ENCODE measurements at places on chromosomes 12 and 14.

- DNase-seq = no peak
Measured at GRCh38 chr14:45252366-45253069, 484 bp downstream of the MIS18BP1 start.

GRCh38 chr12:132121283-132121682, 22.8 kb downstream of the DDX51 start:
- no peak for DNase-seq

GRCh38 chr12:7361265-7361664, 57.4 kb downstream of the ACSM4 start:
- DNase-seq = no peak

DNA sequence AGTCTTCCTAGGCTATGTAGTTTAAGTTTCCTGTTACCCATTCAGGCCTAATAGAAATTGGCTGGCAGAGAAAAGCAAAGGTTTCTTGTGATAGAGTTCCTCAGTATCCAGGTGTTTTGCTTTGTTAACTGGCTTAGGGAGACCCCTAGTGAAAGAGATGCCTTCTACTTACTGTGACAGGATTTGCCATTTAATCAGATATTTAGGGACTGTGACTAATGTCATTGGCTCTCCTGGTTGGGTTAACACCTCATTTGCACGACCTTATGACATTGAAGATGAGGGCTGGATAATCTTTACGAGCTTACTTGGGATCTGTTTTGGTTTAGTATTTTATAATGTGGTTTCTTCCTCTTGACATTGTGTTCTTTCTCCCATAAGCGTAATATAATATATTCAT, 5.8 kb downstream of the MON2 start:
- DNase-seq = no peak

- DNase-seq = no peak
Measured at GRCh38 chr14:50357753-50358395, 38.8 kb downstream of the CDKL1 start.

- no peak for DNase-seq
Measured at GRCh38 chr12:75786070-75786469, 245.5 kb downstream of the PHLDA1 start.

GRCh38 chr12:15636060-15636890, 152.9 kb downstream of the EPS8 start:
- no peak for DNase-seq

- DNase-seq = no peak
Measured at GRCh38 chr14:68109132-68109900, 289.7 kb downstream of the RAD51B start.

DNA sequence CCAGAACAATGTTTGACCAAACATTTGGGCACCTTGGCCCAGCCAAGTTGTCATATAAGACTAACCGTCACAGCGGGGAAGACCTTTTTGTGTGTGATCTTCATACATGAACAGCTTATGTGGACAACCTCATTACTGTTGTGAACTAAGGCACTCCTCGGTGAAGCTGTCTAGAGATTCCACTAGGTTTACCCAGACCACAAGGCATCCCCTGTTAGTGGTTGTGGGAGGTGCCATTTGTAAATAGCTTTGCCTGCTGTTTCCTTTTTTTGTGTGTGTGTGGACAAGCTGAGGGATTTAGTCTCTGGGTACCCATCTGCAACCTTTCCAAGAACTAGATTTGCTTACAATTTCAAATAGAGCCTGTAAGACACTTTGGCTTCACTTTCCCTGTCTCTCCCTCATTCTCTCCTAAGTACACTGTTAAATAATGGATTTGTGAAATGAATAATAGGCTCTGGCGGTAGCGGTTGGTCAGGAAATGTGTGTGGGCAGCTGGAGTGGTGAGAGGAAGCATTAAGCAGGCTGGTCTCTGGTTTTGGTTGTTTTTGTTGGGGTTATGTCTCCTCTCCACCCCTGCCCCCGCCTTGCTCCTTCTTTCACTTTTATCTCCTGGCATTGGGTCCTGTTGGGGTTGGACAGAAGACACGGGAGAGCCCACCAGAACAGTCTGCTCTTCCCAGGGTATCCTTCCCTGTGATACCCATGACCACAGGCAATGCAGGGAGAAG, 727.6 kb downstream of the VRK1 start:
- DNase-seq = no peak

DNA sequence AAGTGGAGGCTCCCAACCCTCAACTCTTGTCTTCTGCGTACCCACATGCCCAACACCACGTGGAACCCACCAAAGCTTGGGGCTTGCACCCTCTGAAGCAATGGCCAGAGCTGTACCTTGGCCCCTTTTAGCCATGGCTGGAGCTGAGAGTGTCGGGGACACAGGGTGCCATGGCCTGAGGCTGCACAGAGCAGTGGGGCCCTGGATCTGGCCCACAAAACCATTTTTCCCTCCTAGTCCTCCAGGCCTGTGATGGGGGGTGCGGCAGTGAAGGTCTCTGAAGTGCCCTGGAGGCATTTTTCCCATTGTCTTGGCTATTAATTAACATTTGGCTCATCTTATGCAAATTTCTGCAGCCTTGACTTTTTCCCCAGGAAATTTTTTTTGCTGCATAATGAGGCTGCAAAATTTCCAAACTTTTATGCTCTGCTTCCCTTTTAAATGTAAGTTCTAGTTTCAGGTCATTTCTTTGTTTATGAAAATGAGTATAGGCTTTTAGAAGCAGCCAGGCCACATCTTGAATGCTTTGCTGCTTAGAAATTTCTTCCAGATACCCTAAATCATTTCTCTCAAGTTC, 18.7 kb upstream of the ASPG start:
- no peak for DNase-seq

DNA sequence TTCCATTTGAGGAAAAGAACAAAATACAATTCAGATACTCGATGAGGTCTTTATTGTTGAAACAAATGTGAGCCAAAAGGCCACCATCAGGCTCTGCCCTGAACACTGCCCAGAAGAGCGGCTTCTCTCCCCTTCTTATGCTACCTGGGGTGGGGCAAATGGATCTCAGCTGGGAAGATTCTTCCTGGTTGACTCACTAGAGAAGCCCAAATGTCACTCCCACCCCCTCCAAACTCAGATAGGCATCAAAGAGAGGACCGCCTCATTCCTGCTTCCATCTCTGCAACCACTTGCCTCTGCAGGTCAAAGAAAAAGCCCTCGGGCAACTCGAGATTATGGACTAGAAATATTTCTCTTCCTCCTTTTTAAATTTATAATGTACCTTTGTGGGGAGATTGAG, 55.8 kb downstream of the TBX3 start:
- no peak for DNase-seq

DNA sequence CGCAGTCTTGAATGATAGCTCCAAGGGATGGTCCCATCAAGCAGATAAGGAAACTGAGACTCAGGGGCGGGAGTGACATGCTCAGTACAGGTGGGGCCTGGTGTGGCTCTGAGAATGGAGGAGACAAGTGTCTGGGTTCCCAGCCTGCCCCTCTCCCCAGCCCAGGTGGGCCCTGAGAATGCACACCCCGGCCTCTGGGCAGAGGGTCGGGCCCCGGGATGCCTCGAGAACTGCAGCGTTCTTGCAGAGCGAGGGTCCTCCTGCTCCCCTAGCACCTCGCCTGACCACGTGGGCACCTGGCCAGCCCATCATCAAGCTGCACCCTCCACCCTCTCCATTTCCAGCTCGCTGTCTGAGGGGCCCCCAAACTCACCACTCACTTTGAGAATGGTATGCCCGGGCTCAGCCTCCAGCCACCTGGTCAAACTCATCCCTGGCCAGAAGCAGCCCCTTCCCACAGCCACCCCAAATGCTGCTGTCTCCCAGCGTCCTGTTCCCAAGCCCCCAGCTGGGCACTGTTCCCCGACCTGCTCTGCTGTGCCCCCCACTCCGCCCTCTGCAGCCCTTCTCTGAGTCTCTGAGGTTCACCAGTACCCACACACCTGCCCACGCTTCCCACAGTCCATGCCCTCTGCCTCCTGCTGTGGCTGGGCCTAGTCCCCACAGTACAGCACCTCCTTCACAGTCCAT, 44.3 kb downstream of the CYP46A1 start:
- DNase-seq = no peak

- DNase-seq = no peak
Measured at GRCh38 chr12:25365340-25365730, 114.6 kb upstream of the KRAS start.

DNA sequence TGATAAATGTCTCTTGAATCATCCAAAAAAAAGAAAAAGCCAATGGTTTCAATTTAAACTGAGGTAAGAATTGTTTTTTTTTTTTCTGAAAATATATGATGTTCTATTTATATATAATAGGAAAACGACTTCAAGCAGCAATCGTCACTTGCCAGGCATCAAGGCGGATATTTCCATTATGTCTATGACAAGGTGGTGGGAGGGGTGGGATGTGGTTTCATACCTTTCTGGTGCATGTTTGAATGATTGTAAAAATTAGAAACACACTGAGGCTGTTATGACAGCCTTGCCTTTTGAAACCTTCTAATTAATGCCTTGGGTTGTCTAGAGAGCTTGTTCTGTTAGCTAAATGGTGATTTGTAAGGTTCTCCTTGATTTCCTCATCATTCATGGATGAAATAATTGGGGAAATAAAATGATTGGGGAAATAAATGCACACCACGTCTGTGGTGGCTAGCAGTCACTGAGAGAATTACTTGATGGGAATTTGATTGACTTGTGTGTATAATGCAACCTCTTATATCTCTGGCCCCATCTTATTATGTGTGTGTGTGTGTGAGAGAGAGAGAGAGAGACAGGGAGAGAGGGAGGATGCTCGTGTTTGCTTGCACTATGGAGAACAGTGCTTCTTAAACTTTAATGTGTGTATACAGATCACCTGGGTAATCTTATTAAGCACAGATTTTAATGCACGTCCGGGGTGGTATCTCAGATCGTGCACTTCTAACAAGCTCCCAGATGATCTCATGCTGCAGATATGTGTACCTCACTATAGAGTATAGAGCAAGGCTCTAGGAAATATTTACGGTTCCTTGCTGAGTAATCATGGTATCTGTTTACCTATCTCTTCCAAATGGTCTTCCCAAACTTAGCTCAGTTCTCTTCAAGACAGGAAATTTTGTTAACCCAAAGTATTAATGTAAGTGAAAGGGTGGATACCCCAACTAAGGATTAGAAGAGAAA, 502.6 kb downstream of the DIO2 start:
- no peak for DNase-seq

DNA sequence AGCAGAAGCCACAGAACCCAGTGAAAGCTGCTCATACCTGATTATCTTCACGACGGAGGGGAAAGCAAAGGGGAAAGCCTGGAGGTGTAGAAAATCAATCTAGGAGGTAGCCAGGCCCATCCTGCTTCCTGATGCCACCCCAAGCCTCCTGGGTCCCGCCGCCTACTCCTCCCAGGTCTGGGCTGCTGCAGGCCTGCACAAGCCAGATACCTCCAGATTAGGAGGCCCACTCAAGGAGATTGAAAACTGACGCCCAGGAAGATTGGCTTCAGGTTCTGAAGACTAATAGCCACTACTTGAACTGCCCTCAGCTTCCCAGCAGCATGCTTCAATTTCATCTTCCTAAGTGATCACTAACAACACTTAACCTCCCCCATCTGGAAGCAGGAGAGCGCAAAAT, 87.1 kb downstream of the GCH1 start:
- DNase-seq = no peak

GRCh38 chr12:57213058-57213715, 3.4 kb upstream of the NXPH4 start:
- DNase-seq = peak; percentile 86

GRCh38 chr12:28770322-28770721, 378.8 kb upstream of the FAR2 start:
- no peak for DNase-seq

GRCh38 chr12:10097521-10097920, 1.3 kb downstream of the CLEC1A start:
- DNase-seq = no peak

DNA sequence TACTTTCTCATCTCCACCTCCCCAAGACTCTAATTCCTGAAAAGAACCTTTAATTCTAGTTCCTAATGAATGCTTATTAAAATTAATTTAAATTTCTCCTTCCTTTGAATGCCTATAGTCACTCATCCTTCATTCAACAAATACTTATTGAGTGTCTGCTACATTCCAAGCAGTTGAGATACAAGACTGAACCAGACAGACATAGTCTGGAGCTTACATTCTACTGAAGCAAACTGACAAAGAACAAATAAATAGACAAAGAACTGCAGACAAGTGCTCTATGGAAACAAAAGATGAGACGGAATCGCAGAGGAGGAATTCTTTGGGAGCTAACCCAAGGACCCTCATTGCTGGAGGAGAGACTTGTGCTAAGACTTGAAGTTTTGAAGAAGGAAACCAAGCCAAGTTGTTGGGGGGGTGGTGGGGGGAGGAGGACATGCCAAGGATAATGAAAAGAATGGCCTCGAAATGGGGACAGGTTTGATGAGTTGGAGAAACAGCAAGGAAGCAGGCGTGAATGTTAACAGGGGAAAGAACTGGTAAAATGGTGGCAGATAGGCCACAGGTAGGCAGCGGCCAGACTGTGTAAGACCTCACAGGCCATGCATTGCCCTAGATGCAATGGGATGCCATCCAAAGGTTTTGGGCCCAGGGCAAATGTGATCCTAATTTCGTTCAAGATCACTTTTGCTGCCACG, 9.7 kb upstream of the TDG start:
- DNase-seq = no peak

Data from CD4-positive, alpha-beta T cell treated with Interleukin-2 at 100 ng/mL for 4 hours (primary cell).